ENCODE measurements at places on chromosomes 5 and 9.
A peak's percentile ranks its signal among the peaks of the same experiment; 100 is the strongest.

DNA sequence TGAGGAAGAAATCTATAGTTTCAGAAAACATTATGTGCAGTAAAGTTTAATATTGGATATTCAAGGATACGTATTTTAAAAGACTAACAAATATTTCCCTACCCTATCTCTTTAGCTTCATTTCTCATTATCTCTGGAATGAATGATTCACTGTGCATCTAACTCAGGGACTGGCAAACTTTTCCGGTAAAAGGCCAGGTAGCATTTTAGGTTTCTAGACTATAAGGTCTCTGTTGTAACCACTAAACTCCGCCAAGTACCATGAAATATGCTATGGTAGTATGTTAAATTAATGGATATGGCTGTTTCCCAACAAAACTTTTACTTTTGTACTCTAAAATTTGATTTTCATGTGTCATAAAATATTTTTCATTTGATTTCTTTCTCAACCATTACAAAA is 13.2 kb downstream of the FEM1C start:
- H3K4me1 ChIP-seq, result peaks cover 81% of the 10 kb centered on the region
- no peaks in the 10 kb centered on the region for H3K27me3 ChIP-seq
- DNase-seq, result no peak
- no peak overlapping the region for H3K4me3 ChIP-seq
- no peak overlapping the region for H3K27ac ChIP-seq

GRCh38 chr9:114688909-114689610 is 7.1 kb upstream of the TEX48 start:
- no peak overlapping the region for H3K4me3 ChIP-seq
- no peak for DNase-seq
- peaks cover 94% of the 10 kb centered on the region for H3K4me1 ChIP-seq
- peaks cover 44% of the 10 kb centered on the region for H3K36me3 ChIP-seq
- H3K27me3 ChIP-seq, result no peaks in the 10 kb centered on the region

DNA sequence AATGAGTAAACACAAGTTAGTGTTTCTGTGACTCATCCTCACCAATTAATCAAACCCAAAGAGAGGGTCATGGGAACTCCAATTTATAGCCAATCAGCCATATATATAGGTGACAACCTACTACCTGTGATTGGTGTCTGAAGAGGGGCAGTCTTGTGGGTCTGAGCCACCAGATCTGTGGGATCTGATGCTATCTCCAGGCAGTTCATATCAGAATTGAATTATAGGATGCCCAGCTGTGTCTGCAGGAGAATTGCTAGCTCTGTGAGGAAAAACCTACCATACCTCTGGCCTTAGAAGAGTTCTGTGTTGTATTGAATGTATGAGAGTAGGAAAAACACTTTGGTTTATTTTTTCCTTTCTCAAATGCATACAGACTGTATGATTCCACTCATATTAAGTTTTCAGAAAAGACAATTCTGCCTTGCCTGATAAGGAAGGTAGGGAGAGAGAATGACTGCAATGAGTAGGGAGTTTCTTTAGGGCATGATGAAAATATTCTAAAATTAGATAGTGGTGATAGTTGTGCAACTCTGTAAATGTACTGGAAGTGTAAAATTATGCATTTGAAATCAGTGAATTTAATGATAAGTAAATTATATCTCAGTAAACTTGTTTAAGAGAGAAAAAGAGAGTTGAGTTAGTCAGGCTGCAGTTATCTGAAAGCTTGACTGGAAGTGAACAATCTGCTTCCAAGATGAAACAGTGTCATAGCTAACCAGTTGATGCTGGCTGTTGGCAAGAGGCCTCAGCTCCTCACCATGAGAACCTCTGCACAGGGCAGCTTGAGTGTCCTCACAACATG is 274.9 kb downstream of the AUH start:
- H3K36me3 ChIP-seq, result no peaks in the 10 kb centered on the region
- H3K4me1 ChIP-seq, result peaks cover 40% of the 10 kb centered on the region
- DNase-seq, result no peak
- H3K4me3 ChIP-seq, result no peak overlapping the region

- H3K27me3 ChIP-seq, result peaks cover 3% of the 10 kb centered on the region
- H3K4me3 ChIP-seq, result no peak overlapping the region
- H3K4me1 ChIP-seq, result no peaks in the 10 kb centered on the region
- H3K36me3 ChIP-seq, result no peaks in the 10 kb centered on the region
Measured at GRCh38 chr5:37889612-37890317, 49.9 kb upstream of the GDNF start.

DNA sequence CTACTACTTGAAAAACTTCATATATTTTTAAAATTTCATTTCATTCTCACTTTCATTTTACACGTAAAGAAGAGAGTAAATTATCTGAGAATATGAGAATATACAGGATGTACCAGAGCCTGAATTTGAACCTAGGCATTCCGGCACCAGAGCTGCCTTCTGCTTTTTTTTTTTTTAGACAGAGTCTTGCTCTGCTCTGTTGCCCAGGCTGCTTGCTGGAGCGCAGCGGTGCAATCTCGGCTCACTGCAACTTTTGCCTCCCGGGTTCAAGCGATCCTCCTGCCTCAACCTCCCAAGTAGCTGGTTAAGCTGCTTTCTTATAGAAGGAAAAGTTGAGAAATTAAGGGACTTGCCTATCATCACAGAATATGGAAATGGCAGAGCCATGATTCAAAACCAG is 540.1 kb downstream of the EBF1 start:
- no peaks in the 10 kb centered on the region for H3K4me1 ChIP-seq
- H3K36me3 ChIP-seq, result no peaks in the 10 kb centered on the region
- DNase-seq, result no peak
- H3K4me3 ChIP-seq, result no peak overlapping the region
- H3K27me3 ChIP-seq, result no peaks in the 10 kb centered on the region
- no peak overlapping the region for H3K27ac ChIP-seq

GRCh38 chr5:31465291-31465690 is 66.6 kb downstream of the DROSHA start:
- peaks cover 97% of the 10 kb centered on the region for H3K36me3 ChIP-seq
- H3K27me3 ChIP-seq, result no peaks in the 10 kb centered on the region
- no peak for DNase-seq
- no peak overlapping the region for H3K4me3 ChIP-seq
- no peak overlapping the region for H3K27ac ChIP-seq

GRCh38 chr5:160044967-160045366 is 36.0 kb downstream of the TTC1 start:
- peaks cover 12% of the 10 kb centered on the region for H3K4me1 ChIP-seq
- no peaks in the 10 kb centered on the region for H3K27me3 ChIP-seq
- H3K27ac ChIP-seq, result no peak overlapping the region
- no peak overlapping the region for H3K4me3 ChIP-seq
- no peak for DNase-seq

GRCh38 chr5:4022056-4022670 is 426.5 kb downstream of the IRX1 start:
- H3K36me3 ChIP-seq, result no peaks in the 10 kb centered on the region
- no peak overlapping the region for H3K27ac ChIP-seq
- no peaks in the 10 kb centered on the region for H3K4me1 ChIP-seq
- H3K27me3 ChIP-seq, result no peaks in the 10 kb centered on the region
- no peak for DNase-seq

GRCh38 chr5:93236807-93237421 is 344.1 kb downstream of the NR2F1-AS1 start:
- no peaks in the 10 kb centered on the region for H3K27me3 ChIP-seq
- no peak overlapping the region for H3K4me3 ChIP-seq
- H3K4me1 ChIP-seq, result no peaks in the 10 kb centered on the region
- H3K27ac ChIP-seq, result no peak overlapping the region
- no peak for DNase-seq

GRCh38 chr5:180230017-180230416 is 21.0 kb upstream of the RASGEF1C start:
- H3K27ac ChIP-seq, result no peak overlapping the region
- H3K36me3 ChIP-seq, result peaks cover 87% of the 10 kb centered on the region
- H3K4me3 ChIP-seq, result no peak overlapping the region
- no peaks in the 10 kb centered on the region for H3K4me1 ChIP-seq

- DNase-seq, result peak; percentile 73
- no peak overlapping the region for H3K4me3 ChIP-seq
- peaks cover 32% of the 10 kb centered on the region for H3K36me3 ChIP-seq
- H3K27ac ChIP-seq, result peak overlapping the region; percentile 38
Measured at GRCh38 chr9:36148311-36149051, 11.9 kb downstream of the GLIPR2 start.

DNA sequence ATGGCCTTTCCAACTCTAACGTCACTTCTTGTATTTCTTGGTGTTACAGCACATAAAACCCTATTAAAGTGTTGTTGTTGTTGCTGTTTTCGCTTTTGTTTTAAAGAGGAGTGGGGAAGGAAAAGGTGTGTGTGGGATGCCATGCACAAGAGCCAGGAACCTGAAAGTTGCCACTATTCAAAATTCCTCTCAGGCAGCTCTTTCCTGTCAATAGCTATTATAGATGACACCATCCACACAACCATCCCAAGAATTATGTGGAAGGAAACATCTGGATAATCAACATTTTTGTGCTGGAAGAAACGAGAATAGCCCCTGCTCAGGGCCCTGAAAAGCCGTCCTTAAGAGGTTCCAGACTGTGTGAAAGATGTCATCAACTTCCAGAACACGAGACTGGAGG is 79.3 kb downstream of the SHB start:
- H3K36me3 ChIP-seq, result no peaks in the 10 kb centered on the region
- H3K27me3 ChIP-seq, result peaks cover 5% of the 10 kb centered on the region

- no peaks in the 10 kb centered on the region for H3K27me3 ChIP-seq
- peak overlapping the region; percentile 34 for H3K27ac ChIP-seq
- peaks cover 27% of the 10 kb centered on the region for H3K4me1 ChIP-seq
- H3K4me3 ChIP-seq, result no peak overlapping the region
- H3K36me3 ChIP-seq, result peaks cover 86% of the 10 kb centered on the region
Measured at GRCh38 chr9:129637102-129637501, 4.8 kb downstream of the ASB6 start.
